ENCODE measurements at places on chromosomes 3 and 15.

- DNase-seq: no peak
Observed at GRCh38 chr3:157501863-157502262, 1.4 kb downstream of the VEPH1 start.

GRCh38 chr15:69980341-69981059, 117.2 kb downstream of the TLE3 start:
- DNase-seq: no peak

- DNase-seq: no peak
Observed at GRCh38 chr3:125313060-125313635, 62.0 kb downstream of the ZNF148 start.

DNA sequence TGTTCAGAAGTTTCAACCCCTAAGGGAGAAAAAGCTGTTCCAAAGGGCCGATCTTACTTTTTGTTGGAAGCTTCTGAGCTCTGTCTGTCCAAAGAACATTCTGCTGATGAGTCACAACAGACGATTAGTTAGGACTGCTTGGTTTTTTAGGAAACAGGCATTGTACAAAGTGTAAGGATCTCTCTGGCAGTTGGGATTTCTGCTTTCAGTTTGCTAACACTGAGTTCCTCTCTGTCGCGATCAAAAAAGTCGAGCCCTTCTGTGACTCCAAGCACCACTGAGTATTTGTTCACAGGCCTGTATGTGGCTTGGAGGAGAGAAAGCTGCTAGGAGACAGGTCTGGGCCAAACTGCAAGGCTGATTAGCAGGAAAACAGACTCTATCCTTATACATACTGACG, 91.8 kb upstream of the PFN2 start:
- no peak for DNase-seq

GRCh38 chr3:26703519-26703918, 80.9 kb downstream of the LRRC3B start:
- DNase-seq: no peak

GRCh38 chr15:75149867-75150709, 51.6 kb upstream of the C15orf39 start:
- DNase-seq: no peak

- DNase-seq: no peak
Observed at GRCh38 chr3:122924056-122924455, 103.5 kb downstream of the SEMA5B start.

GRCh38 chr3:195701042-195701915, 19.5 kb upstream of the MUC20 start:
- DNase-seq: no peak

GRCh38 chr3:159928666-159929065, 60.0 kb upstream of the IL12A start:
- DNase-seq: no peak

DNA sequence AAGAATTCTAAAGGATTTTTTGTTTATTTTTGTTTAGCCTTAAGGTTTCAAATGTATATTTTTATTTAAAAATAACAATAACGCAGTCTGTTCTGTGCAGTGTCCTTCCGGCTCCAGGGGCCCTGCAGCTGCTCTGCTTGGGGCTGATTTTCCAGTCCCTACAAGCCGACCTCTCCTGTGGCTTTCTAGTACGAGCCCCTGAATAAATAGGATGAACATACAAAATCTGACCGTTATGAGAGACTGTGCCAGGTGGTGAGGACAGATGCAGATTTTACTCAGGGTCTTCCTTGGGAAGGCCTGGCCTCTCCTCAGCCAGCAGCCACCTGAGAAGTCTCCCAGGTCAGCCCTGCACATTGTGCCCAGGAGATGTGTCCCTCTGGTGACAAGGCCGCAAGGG, 59.2 kb upstream of the ADAMTS17 start:
- DNase-seq: no peak

- no peak for DNase-seq
Observed at GRCh38 chr3:81465510-81466200, 295.8 kb downstream of the GBE1 start.

GRCh38 chr15:82944821-82945220, 7.7 kb downstream of the HOMER2 start:
- DNase-seq: no peak

DNA sequence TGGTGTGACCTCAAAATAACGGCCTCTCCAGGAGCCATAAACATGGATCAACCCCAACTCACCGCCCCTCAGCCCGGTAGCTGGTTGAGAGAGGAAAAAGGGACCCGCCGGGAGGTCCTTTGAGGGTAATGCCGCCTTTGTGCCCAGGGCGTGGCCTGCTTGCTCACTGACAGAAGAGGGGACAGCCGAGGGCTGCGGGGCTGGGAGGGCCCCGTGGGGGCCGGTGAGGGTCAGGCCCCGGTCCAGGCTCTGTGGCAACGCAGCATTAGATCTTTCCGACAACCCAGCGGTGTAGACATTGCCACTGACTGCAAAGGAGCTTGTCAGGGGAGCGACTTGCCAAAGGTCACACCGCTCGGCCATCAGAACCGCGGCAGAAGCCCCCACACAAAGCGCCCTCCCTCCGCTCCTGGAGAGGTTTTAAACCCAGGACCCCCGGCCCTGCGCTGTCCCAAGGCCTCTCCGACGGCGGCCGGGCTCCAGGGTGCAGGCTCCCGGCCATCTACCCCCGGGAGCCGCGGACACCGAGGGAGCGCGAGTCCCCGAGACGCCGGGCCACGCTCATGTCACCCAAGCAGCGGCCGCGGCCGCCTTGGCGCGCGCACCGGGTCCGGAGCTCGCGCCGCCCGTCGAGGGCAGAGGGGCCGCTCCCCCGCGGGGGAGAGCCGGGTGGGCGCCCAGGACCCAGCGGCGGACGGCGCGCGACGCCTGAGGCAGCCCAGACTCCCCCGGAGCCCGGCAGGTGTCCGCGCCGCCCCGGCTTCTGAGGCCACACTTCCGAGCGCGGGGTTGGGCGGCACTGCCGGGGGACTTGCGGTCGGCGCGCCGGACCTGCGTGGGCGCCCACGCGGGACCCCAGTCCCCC, 975 bp downstream of the PCSK6 start:
- no peak for DNase-seq

DNA sequence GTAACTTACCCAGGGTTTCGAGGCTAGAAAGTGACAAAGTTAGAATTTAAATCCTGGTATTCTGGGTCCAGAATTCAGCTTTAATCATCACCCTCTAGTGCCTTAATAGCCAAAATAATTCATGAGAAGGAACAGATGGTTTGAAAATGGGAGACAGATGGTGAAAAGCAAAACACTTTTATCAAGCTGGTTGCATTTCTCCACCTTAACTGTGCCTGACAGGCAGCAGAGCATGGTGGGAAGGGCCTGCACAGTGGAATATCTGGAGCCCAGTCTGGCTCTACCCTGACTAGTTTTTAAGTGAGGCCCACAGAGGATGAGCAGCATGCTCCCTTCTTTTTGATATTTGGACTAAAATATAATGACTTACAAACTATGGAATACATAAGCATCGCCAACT, 35.6 kb upstream of the RASGRP1 start:
- no peak for DNase-seq

DNA sequence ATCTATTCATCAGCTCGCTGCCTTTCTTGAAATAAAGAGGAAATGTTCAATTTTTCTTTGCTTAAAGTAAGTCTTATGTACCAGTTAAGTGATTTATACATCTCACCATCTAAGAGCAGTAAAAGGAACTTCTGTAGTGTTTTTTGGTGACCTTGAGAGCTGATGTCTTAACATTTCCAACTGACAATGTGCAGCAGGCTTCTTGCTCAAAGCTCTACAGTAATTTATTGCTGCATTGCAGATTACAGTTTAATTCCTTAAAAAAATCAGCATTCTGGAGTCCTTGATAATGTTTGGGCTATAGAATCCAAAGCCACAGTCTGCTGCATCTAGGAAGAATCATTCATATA, 61.6 kb downstream of the DIPK2A start:
- DNase-seq: peak; percentile 13

- no peak for DNase-seq
Observed at GRCh38 chr3:22322861-22323260, 571.9 kb upstream of the ZNF385D start.

GRCh38 chr15:67745073-67746006, 80.0 kb upstream of the SKOR1 start:
- no peak for DNase-seq

GRCh38 chr15:33314069-33314468, 3.3 kb downstream of the RYR3 start:
- no peak for DNase-seq

DNA sequence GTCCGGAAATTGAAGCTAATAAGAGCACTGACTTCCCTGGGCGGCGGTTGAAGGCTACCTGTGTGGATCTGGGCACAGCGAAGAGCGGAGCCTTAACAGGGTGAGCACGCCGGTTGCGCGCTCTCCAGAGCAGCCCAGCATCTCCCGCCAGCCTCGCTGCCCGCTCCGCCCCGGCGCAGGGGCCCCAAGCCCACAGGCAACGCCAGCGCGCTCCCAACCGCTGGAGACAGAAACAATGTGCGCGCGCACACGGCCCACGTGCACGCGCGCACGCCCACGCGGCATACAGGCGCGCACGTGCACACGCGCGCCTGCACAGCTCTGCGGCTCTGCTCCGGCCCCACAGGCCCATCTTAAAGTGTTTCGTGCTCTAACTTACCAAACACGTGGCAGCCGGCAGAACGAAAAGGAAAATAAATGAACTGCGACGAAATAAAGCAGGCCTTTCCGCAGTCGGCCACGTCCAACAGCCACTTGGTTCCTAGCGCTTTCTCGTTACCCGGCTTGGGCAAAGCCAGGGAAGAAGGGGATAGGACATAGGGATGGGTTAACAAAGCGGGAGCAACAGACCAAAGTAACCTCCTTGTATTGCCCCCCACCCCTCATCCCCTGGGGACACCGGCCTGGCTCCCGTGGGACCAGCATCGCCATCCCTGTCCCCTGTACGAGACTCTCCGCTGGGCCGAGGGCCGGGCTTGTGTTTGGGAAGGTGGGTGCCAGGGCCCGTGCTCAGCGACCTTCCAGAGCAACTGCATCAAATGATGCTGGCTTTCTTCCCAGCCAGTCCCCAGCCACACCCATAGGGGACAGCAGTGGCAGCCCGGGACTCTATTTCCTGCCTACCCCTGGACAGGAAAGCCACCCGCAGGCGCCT, 203.7 kb downstream of the ABHD5 start:
- DNase-seq: no peak

- DNase-seq: no peak
Observed at GRCh38 chr3:11769704-11770476, 76.8 kb downstream of the TAMM41 start.

GRCh38 chr15:42354824-42355223, 4.5 kb upstream of the CAPN3 start:
- no peak for DNase-seq

DNA sequence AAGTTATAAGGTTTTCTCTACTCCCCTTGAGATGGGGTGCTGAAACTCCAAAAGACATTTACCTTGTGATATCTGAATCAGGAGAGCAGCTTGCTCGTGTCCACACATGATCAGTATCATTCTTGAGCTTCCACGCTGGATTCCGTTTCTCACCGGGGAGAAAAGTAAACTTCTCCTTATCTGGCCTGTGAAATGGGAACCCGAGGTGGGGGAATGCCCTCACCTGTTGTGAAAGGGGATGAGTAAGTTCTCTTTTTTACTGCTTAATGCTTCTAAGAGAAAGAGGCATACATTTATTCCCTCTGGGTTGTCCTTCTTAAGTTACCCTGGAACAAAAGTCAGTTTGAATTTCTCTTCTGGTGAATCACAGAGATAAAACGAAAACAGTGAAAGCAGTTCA, 440.5 kb upstream of the ADAMTS9 start:
- DNase-seq: no peak

DNA sequence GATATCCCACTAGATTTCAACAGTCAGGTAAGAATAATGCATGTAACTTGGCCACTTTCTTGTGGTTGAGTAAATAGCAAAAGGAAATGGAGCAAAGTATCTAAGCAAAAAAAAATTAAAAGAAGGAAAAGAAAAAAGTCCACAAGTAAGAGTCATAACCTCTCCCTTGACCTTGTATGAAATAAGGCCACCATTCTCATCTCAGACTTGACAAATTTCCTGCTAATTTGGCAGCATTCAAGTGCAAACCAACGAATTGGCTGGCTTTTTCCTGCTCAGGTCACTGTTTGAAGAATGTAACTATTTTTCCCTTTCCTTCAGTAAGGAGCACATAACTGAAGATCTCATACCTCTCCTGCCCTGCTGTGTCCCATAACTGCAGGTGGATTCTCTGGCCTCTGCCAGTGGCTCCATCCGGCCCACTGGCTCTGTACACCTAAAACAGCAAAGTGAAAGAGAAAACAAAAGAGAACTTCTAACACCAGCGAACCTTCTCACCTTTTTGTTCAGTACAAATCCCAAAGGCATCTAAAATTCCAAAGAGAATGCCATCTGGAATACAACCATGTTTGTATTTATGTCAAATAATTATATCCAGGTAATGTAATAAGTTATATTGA, 33.4 kb upstream of the RSL24D1 start:
- no peak for DNase-seq

GRCh38 chr3:56469141-56469540, 874 bp upstream of the ERC2 start:
- DNase-seq: no peak

GRCh38 chr3:190655933-190656332, 142.0 kb downstream of the IL1RAP start:
- no peak for DNase-seq

GRCh38 chr15:63466378-63467192, 37.8 kb upstream of the USP3 start:
- peak; percentile 39 for DNase-seq

GRCh38 chr15:68818066-68818768, 2.5 kb downstream of the ANP32A start:
- peak; percentile 37 for DNase-seq

- peak; percentile 18 for DNase-seq
Observed at GRCh38 chr3:15331606-15332404, 581 bp downstream of the SH3BP5 start.

DNA sequence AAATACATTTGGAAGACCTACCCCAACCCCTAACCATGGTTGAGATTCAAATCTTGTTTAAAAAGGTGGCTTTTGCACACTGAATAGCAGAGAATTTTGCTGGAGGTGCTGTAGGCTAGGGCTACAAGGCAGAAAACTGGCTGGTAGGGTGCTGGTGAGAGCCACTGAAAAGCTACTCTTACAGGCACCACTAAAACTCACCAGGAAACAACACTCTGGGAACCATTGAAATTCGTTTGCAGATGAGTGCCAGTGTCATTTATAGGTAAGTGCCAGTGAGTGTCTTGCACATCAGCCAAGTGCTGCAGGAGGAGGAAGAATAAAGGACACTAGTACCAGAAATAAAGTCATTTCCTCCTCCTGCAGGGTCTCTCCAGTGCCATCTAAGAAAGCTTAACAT, 610.2 kb downstream of the ZNF385D start:
- no peak for DNase-seq

GRCh38 chr15:86973284-86973844, 893.7 kb downstream of the AGBL1 start:
- DNase-seq: no peak

- no peak for DNase-seq
Observed at GRCh38 chr15:60062826-60063225, 58.7 kb downstream of the FOXB1 start.

DNA sequence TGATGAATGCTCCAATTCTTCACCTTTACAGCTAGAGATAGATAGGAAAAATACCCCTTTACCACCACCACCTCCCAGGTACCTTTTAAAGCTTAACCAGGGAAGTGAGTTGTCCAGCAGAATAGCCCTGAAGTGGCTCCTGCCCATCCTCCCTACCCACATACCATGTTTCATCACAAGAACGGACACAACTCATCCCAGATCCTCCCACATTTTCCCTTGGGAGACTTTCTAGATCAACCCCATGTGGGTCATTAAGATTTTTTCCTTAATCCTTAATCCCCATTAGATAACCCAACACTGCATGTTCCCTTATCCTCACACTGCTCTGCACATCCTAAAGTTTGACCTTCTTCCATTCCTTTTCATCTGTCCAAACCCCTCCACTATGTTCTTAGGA, 69.3 kb downstream of the CHST2 start:
- no peak for DNase-seq

- DNase-seq: peak; percentile 71
Observed at GRCh38 chr3:50242851-50243542, 7.0 kb downstream of the GNAI2 start.
